ENCODE measurements at places on chromosomes 4 and X.

GRCh38 chr4:142983065-142983464 is 137.0 kb upstream of the INPP4B start:
- no peak for DNase-seq

- no peak for DNase-seq
Measured at GRCh38 chr4:27327421-27328181, 467.0 kb downstream of the STIM2 start.

DNA sequence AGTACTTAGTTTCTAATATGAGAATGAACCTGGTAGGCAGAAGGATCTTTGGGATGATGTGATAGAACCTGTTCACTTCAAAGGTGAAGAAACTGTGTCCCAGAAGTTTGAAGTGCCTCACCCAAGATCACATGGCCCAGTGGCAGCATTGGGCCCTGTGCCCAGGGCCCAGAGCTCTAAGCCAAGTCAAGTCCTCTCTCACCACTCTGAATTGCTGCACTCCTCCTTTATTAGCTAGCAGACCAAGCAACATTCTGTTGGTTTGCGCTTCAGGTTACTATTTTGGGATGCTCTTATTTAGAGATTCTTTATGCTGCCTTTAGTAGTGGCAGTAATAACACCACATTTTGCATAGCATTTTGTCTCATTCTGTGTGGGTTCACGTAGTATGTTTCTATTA is 82.7 kb downstream of the PARM1 start:
- no peak for DNase-seq

DNA sequence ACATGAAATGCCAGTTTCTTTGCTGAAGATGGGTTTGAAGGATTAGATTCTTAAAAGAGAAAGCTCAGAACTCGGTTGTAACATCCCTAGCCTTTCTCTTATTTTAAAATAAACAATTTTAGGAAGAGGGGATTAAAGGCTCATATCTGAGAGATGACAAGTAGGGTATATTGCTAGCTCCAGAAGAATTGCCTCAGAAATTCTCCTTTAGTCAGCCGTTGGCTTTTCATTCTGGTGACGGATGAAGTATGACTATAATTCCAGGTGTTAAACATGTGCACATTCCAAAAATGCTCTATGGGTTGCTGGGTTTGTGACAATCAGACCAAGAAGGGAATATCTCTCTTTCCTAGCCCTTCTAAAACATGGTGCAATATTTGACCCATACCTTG is 17.8 kb downstream of the DKK2 start:
- DNase-seq, result no peak

GRCh38 chrX:39409246-39409917 is 608.1 kb downstream of the MID1IP1 start:
- DNase-seq, result no peak

GRCh38 chr4:173642509-173642908 is 112.5 kb upstream of the HAND2 start:
- no peak for DNase-seq

GRCh38 chrX:43500246-43500645 is 155.9 kb upstream of the MAOA start:
- no peak for DNase-seq

DNA sequence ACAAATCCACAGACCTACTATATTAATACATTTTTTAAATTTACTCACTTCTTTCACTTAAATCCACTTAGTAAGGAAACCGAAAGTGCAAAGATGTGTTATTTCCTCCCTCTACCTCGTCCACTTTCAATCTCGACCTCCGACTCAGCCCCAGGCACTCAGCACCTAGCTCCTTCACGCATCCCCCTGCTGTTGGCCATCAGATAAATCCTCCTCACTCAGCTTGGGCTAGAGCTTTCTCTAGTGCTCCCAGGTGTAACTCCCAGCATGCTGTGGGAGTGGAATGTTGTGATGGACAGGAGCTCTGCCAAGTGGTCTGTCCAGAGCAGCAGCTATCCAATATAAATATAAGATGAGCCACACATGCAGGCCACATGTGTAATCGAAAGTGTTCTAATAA is 26.7 kb upstream of the TEC start:
- DNase-seq, result no peak

GRCh38 chr4:1204828-1205585 is 32.6 kb upstream of the SPON2 start:
- no peak for DNase-seq

GRCh38 chrX:141619336-141619735 is 29.8 kb downstream of the SPANXA2 start:
- no peak for DNase-seq

DNA sequence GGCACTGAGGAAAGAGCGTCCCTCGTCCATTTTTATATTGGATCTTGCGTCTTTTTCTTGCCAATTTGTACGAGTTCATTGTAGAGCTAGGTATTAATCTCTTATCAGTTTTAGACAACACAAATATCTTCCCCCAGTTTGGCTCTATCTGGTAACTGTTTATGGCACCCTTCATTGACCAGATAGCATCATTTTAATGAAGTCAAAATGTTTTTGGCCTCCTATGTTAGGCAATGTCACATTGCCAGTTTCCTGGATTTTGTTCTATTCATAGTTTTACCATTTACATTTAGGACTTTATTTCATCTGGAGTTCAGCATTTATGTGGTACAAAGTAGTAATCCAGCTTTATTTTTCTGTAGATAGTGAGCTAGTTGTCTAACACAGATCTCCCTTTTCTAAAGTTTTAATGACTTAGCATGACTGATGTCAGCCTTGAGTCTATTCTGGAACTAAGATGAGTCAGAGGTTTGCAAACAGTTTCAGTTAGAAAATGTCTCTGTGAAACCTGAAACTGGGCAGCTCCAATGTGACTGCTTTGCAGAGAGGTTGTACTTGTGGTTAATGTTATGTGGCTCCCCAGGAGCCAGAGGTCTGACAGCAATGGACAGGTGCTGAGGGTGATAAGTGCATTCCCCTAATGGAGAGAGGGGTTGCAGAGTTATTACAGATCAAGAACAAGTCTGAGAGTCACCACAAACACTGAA is 5.3 kb upstream of the STBD1 start:
- DNase-seq, result no peak

- no peak for DNase-seq
Measured at GRCh38 chr4:151175233-151175632, 75.8 kb downstream of the RPS3A start.

GRCh38 chr4:169583563-169583962 is 28.8 kb downstream of the NEK1 start:
- no peak for DNase-seq

- DNase-seq, result no peak
Measured at GRCh38 chrX:107625739-107626138, 2.6 kb upstream of the PRPS1 start.

DNA sequence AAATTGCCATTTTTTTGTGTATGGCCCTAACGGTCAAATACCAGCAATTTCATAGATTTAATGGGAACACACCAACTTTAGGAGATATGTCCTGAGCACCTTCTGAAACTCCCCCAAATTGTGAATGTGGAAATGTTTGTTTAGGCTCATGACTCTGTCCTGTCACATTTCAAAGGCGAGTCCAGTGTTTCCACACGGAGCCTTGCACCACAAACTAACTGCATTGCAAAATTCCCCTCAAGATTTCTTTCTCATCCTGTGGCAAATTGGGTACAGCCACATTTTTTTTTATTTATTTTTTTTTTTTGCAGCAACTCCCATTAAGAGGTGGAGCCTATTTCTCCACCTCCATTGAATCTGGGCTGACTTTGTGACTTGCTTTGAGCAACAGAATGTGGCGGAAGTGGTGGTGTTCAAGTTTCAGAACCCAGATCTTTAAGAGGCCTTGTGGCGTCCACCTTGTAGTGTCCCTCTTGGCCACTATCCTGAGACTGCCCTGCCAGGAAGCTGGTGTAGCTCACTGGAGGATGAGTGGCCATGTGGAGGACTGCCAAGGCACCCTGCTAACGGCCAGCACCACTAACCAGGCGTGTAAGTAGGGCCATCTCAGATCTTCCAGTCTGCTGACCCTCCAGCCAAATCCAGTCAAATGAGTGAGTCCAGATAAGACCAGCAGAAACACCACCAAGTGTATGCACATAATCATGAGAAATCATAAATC is 172.4 kb upstream of the SCML1 start:
- no peak for DNase-seq

DNA sequence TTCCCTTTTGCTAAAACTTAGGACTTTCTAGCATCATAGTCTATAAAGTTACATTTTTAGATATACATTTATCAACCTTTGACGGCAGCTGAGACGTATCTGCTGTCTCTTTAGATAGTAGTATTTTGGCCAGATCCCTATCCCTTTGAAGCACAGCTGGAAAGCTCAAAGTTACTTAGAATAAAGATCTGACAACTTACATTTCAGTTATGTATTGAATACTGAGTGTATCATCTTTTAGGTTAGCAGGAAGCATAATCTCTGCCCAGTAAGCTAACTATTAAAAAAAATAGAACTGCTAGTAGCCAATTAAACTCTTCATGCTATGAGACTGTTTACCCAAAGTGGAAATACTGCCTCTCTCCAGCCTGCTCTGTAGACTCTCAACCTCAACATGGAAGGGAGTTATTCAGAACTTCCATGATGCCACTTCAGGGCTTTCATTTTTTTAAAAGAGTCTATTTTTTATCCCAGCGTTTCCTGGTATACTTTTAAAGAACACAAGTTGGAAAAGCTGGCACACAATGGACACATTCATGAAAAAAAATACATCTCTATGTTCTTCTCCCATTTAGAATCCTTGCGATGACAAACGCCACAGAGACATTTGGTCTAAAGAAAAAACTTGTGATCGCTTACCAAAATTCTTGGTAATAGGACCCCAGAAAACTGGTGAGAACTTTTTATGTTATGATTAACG is 126.3 kb downstream of the PRSS12 start:
- DNase-seq, result no peak

All from activated CD8-positive, alpha-beta memory T cell treated with anti-CD3 and anti-CD28 coated beads for 24 hours (primary cell).